CD4-positive, alpha-beta T cell treated with Interleukin-17A for 1 hour (primary cell): ENCODE measurements at places on chromosomes 13 and 19.

DNA sequence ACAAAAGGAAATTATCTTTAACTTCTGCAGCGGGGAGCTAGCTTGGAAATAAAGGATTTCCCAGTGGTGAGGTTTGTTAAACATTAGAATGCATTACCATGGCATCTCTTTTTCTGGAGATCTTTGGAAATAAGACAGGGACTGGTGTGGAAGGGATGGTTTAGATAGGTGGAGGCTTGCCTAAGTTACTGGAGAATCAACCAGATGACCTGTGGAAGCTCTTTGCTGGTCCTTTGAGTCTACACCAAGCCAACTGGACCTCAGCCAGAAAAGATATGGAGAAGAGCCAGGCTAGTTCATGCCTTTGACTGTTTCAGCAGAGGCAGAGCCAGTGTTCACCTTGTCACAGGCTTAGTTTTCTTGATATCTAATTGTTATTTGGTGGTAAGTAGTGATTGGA lies 134.7 kb downstream of the KCNRG start:
- DNase-seq, result no peak

DNA sequence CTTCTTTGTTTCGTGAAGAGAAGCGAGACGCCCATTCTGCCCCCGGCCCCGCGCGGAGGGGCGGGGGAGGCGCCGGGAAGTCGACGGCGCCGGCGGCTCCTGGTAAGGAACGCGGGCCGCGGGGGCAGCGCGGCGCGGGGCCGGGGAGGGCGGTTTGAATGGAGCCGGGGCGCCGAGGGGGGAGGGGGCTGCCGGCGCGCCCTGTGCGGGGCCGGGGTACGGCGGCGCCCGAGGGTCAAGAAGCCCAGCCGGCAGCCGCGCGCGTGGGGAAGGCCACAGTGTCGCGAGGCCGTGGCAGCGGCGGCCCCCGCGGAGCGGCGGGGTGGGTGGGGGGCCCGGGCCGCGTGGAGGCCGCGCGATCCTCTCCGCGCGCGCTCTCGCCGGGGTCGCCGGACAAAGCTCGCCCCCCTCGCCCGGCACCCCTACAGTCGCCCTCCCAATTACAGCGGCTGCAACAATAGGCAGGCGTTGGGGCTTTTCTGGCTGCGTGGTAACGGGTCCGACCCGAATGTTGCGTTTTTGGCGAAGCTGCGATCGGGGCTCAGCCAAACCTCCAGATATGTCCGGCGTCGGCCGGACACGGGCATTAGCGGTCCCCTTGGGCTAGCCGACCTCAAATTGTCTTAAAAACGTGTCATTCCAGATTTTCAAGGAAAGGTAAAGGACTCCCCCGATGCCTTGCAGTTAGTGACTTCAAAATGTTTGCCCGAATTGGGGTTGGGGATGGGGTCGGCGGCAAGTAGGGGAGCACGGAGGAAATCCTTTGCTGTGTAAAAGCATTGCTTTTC lies 437 bp downstream of the SMARCA4 start:
- DNase-seq, result no peak

- no peak for DNase-seq
These were observed 1.1 kb downstream of the PIP5K1C start for GRCh38 chr19:3698974-3699740.

DNA sequence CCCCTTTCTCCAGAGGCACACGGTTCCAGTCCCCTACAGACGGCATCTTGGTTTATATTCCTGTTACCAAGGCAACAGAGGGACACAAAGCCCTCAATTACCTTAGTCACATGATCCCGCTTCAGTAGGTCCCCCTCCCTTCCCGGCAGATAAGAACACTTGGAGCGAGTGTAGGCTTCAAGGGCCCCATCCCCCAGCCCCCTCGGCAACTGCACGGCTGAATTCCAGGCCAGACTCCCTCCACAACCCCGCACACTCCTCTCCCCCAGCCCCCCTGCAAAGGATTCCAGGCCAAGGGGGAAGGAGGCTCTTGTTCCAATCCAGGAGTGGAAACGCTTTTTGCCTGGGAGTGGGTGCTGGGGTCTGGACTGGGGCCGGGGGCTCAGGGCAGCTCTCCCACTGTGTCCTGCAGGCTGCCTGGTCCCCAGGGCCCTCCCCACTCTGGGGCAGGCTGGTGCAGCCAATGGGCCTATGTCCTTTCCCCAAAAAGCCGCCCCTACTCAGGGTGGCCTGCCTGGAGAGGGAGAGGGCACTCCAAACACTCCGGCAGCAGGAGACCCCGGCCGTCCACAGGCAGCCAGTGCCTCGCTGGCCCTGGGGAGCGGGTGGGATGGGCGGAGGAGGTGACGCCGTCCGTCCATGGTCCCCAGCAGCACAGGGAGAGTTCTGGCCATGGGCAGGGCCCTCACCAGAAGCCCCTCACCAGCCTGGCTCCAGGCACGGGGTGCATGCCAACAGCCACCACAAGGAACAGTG lies 62.6 kb downstream of the MLLT1 start:
- no peak for DNase-seq

DNA sequence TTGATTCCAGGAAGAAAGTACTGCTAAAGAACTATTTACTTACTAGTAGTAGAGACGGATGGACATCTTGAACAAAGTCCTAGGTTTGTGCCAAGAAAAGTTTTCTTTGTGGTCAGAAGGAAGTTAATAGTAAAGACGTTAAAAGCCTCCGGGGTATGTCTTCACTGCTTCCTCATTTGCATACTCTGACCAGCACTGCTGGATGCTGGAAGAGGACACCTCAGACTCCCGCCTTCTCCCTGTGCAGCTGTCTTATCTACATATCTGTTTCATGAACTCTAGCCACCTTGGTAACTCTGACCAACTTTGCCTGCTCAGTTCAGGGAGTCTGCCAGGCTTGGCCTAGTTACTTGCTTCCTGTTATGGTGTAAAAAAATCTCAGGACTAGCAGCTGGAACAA lies 1109.1 kb upstream of the MIR17HG start:
- DNase-seq, result no peak

DNA sequence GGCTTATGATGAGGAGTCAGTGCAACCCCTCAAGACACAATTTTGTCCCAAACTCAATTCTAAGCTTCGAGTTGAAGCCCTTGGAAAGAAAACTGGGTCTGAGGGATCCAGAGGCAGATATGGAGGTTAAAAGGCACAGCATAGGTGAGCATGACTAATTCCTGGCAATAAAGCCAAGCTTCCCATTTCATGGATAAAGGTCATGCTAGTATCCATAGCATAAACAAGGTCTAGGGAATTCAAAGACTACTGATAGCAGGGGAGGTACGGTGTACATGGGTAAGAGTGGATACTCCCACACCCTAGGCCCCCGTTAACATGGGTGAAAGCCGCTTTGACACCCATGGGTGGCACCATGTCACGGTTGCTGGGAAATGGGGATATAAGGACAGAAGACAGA lies 24.0 kb downstream of the MED4 start:
- no peak for DNase-seq
